T-helper 2 cell treated with Interferon-gamma antibody and Interleukin-4, amounts not matched to agents 5 μg/mL and 100 μg/mL, for 36 hours (primary cell): ENCODE measurements at places on chromosomes 7 and 10.

DNA sequence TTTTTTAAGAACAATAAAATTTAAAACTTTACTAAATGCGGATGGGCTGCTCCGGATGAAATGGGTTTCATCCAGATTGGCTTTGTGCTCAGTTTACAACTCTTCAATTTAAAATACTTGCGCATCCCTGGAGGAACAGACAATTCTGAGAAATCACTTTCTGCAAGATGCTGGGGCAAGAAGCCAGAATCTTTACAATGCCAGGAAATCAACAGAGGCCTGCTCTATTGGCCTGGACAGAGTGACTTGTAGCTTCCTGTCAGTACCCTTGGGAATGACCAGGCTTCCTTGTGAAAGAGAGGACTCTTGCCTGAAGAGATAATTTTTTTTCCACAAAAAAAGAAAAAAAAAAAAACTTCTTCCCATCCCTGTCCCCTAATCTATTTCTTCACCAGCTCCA, 3.9 kb upstream of the FAM13C start:
- no peak for DNase-seq

GRCh38 chr7:105268511-105269392, 120.0 kb downstream of the SRPK2 start:
- no peak for DNase-seq

DNA sequence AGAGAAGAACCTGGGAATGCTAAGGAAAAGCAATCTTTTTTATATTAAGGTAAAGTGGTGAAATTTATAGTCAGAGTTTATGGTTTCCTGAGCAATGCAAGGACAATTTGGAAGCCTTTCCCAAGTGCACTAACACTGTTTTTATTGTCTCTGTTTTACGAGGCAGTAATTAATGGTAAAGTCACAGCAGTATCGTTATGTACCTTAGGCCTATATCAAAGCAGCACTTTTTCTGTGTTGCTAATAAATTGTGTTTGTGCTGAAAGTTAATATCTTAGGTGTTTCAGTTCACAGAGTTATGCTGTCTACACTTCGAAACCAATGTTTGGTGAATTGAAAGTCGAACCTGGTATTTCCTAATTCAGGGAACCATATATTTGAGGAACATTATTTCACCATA, 19.2 kb downstream of the OIT3 start:
- DNase-seq: no peak

DNA sequence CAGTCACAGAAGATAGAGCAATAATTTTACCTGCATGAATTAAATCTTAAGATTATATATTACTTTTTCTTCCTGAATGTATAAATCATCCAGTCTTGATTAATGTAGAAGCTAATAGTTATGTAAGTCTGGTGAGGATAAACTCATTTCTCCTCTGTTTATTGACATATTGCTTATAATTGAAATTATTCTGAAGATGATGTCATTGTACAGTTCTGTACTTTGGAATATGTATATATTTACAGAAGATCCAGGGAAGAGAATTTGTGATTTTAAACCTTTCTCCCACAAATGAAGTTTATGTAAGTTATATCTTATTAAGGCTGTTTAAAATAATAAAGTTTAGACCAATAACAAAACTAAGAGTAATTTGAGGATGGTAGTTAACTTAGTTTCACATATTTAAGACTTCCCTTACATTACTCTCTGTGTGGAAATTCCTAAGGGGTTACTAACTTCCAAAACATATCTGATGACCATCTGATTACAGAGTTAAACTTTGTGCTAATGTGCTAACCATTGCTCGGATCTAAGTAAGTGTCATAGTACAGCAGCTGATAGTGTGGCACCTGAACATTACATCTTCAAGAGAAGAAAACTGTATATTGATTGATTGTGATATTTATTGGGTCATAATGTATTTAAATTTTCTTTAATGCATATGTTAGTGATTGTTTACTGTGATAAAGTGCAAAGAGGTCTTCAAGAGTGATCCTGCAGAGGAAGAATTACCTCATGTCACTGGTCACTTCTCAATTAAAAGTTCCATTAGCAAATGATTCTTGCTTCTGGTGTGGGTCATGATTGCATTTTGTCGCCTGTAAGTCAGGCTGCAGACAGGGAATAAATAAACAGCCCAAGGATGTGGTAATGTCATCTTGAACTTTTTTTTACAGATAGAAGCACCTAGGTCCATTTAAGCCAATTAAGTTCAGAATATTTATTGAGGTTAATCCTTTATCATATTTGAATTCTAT, 96.9 kb downstream of the UBE3C start:
- DNase-seq: no peak

DNA sequence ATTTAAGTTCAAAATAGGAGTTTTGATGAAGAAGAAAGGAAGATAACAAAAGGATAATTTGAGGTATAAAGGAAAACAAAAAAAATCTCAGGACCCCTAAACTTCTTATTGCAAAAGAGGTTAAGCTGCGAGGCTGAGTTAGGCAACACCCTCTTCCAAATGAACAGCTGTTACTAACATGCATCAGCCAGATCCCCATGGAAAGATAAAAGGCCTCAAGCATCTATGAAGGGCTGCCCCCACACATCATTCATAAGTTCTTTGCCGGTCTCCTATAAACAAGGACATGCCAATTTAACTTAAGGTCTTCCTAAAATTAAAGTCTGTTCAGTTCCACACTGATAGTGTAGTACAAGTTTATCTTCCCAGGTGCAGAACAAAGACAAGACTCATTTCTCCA, 75.8 kb upstream of the IMMP2L start:
- no peak for DNase-seq

DNA sequence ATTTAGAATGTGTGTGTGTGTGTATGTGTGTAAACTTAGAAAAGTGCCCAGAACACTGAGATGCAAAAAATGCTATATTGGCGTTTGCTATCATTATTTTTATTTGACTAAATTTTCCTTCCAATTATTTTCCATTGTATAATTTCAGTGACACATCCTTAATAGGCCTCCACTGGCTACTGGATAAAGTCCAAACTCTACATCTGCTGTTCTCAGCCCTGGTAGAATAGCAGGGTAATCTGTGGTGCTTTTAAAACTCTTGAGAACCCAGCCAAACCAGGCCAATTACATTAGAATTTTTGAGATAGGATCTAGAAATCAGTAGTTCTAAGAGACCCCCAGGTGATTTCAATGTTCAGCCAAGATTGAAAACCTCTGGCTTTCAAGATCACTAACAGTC, 66.4 kb downstream of the ZNF503 start:
- no peak for DNase-seq

GRCh38 chr7:4675771-4676367, 6.2 kb upstream of the FOXK1 start:
- DNase-seq: no peak

DNA sequence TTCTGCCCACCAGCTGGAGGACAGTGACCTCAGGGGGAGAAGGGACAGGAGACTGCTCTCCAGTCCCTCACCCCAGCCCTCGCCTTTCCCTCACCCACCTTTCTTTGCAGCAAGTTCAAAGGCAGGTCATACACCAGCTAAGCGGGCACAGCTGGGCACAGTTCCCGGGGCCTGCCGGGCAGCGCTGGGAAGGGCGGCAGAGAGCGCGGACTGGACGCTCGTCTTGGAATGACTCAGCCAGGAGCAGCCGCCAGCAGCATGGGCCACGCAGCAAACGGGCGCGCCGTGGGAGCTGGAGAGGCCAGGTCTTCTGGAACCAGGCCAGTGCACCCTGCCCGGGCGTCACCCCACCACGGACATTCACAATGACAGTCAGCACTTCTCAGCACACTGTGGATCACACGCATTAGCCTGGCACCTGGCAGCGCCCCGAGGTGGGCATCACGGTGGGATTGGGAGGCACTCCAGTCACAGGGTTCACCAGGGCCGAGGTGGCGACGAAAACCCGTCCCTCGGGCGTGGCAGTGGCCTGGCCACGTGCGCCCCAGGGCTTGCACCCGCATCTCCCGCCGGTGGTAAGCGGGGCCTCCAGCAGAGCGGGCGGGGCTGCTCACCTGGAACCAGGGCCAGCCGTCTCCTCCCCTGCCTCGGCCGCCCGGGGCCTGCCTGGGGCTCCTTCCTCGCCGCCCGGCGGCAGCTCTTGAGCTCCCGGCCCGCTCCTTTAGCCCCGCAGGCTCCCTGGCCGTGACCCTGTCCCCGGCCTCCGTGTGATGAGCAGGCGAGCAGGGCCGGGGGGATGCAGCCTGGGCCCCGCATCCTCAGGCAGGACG, 29.0 kb upstream of the WDFY4 start:
- DNase-seq: no peak

- DNase-seq: no peak
Observed at GRCh38 chr10:129642427-129642826, 175.4 kb downstream of the MGMT start.
